ENCODE measurements at places on chromosomes 1 and 21.

GRCh38 chr1:228209657-228210056, 1.8 kb downstream of the OBSCN start:
- no peak for DNase-seq

GRCh38 chr1:42056460-42056859, 96.8 kb upstream of the GUCA2B start:
- DNase-seq = no peak

DNA sequence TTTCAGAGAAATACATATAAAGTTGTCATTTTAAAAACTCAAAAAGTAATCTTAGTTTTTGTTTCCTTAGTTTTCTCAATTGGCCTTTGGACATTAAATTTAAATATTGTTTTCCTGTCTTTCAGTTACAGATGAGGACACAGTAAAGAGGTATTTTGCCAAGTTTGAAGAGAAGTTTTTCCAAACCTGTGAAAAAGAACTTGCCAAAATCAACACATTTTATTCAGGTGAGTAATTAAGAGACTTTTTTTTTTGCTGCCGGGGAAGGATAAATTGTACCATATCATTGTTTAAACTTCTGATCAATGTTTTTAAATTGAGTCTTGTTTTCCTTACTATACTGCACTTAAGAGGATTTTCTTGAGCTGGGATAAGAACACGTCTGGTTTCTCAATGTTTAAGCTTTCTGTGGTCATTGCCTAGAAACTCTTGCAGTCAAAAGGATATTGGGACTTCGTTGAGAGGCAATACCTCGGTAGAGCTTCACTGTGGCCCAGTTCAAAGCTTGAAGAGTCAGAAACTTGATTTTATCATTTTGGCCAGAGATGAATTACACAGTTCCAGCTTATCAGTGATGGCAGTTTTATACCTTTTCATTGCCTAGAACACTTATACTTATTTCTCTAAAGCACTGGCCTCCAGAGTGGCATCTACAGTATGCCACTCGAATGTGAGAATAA, 124.9 kb upstream of the KIAA1614 start:
- no peak for DNase-seq

- no peak for DNase-seq
Measured at GRCh38 chr1:119079881-119080280, 60.6 kb downstream of the WARS2 start.

DNA sequence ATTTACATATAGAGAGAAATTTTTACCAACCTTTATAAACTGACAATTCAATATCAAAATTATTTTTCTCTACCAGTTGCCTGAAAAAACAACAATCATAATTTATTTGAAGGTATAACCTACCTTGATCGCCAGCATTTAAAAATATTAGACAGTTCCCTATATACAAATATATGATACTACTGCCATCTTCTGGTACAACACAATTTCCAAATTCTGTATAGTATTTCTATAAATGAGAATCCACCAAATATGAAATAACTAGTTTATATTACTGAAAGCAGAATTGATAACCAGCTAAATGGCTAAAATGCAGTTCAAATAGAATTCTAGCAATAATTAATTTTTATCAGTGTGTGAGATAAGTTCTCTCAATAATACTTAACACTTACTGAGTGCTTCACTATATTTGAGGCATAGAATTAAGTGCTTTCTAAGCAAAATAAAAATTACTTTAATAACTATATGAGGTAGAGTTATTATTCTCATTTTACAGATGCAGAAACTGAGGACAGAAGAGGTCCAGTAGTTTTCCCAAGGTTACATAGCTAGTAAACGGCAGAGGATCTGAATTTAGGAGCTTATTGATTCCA, 75.6 kb downstream of the PIGK start:
- no peak for DNase-seq

DNA sequence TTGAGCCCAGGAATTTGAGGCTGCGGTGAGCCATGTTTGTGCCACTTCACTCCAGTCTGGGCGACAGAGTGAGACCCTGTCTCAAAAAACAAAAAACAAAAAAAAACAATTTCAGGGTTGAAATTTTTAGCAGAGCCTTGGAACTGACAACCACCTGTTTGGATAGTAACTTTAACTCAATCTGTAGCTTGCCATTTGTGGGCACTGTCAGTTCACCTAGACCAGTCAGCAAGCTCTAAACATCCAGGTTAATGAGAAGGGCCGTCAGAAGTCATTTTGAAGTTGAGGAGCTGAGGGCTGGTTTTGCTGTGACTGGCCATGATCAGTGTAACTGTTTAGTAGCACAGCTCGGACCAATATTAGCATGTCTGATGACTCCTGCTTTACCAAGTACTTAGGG, 8.4 kb downstream of the TRAPPC10 start:
- DNase-seq = no peak

DNA sequence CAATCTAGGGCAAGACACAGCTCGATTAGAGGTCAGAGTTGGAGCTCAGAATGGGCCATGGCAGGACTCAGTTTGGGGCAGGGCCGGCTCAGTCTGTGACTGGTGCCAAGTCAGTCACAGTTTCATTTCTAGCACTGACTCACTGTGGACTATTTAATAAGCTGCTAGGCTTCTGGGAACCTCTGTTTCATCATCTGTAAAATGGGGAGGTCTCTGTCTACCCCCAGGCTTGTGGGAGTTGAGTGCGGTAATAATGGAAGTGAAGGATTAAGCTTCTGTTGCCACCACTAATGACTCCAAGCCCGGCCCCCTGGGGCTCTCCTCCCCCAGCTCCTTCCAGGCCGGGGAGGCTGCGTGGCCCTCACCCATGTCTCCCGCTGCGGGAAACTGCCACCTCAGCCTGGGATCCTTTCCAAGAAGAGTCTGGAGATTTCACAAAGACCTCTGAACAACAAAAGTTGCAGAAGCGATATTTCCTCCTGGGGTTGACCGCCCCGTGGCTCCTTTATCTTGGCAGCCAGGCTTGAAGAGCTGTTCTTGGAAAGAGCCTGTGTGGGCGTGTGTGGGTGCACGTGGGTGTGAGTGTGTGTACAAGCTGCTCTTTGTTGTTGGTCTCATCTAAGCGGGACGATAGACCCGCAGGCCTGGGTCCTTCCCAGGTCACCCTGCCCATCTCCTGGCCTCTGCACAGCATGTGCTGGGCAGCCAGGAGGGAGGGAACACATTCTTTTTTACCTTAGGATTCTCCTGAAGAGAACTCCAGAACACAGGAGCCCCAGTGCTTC, 29.1 kb downstream of the KNCN start:
- peak; percentile 67 for DNase-seq

DNA sequence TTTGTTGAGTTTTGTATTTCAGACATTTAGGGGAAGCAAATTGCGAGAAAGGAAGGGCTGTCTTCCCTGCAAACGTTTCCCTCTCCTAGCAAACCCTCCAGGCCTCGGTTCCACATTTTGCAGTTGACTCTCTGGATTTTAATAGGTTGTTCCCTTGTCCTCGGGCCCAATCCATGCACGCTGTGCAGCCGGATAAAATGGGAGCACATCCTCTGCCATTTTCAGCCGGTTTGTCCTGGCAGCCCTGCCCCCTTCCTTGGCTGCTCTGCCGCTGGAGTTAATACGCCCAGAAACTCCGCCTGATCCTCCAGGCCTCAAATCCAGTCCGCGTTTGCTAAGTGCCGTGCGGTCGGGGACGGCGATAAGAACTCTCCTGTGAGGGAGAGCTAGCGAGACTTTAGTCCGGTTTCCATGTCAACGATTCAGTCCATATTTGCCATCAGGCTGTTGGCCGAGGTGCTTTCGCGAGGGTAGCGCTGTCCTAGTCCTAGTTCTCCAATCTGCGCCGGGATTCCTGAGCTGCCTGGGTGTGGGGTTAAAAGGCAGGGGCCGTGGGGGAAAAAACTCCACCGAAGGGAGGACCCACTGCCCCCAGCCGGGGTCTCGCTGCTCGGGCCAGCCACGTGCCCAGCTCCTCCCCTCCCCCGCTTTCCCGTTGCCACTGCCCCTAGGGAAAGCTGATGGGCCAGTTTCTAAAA, 2.9 kb upstream of the ARID1A start:
- peak; percentile 96 for DNase-seq

GRCh38 chr1:224592636-224593582, 23.2 kb upstream of the CNIH3 start:
- no peak for DNase-seq

Measured in HAP-1 (cell line).